Lower lobe of right lung (tissue), 2 donors: ENCODE measurements at places on chromosomes 2 and 18. TPM values are rescaled to one million over a fixed set of nuclear protein-coding genes. Genes with fewer than 3 reads are reported as not detected.

Gene SULT1C3
- not detected for total RNA-seq

- no peak for DNase-seq
Observed at GRCh38 chr2:77087987-77088414, 434.2 kb downstream of the LRRTM4 start.

DNA sequence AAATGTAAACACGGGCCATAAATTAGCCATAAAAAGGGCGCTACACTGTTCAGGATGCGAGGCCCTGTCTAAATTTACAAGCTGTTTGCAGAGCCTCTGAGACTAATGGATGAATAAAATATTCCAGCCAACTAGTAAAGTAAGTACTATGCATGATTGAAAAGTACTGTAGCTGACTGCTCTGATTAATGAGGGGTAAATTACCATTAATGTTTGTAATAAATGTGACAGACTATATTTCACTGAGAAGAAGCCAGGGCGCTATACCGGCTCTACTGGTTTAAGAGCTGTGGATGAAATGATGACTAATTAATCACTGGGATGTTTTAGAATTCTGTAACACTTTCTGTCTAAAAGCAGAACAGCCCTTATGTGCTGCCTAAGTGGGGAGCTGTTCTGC, 54.3 kb upstream of the RGPD4 start:
- no peak for DNase-seq

DNA sequence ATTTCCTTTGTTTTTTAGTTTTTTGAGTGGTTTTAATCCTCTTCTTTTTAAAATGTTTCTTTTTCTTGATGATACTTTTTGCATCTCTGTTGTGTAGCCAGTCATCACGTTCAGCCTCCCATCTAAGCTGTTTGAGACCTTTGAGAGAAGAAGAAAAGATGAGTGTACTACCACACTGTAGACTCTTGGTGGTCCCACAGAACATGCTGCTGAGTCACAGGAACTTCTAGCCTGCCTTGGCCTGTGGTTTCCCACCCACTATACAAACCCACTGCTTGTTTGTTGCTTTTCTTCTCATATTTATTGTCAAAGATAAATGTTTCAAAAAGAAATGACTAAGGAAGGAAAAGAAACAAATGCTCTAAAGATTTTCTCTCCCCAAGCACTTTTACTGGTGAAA, 5.5 kb downstream of the CEBPZOS start:
- no peak for DNase-seq

DNA sequence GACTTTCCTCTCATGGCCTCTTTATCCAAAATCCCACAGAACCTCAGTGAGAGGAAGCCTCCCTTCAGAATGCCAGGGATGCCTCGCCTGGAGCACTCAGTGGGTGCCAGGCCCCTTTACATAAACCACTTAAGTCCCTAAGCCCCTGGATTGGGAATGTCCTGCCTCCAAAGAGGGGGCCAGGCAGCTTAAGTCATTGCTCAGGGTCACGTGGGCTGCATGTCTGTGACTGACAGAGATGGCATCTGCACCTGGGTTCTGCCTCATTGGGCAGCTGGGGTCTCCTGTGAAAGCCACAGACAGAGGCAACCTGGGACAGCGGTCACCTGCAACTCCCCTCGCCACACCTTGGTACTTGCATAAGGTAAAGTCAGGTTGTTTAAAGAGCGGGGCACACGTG, 93.5 kb downstream of the MYT1L start:
- no peak for DNase-seq

- DNase-seq, result peak; percentile 54
Observed at GRCh38 chr18:36419188-36419899, 121.8 kb downstream of the FHOD3 start.

Gene ZBTB14
- total RNA-seq, result 13.3 TPM

DNA sequence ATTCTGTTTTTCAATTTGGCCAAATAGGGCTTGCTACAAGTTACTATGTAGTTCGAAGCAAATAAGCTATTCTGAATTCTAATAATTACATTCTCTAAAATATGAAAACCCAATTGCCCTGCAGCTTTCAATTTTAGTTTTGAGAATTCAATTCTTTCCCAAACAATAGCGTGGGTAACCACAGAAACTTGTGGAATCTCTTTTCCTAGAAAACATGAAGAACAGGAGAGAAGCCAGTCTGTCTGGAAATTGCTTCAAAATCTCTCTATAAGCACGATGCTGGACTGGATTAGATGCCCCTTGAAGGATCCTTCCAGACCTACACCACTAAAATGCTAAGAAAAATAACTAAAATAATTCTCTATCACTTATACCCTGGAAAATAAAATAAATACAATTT, 115.0 kb downstream of the THADA start:
- no peak for DNase-seq

DNA sequence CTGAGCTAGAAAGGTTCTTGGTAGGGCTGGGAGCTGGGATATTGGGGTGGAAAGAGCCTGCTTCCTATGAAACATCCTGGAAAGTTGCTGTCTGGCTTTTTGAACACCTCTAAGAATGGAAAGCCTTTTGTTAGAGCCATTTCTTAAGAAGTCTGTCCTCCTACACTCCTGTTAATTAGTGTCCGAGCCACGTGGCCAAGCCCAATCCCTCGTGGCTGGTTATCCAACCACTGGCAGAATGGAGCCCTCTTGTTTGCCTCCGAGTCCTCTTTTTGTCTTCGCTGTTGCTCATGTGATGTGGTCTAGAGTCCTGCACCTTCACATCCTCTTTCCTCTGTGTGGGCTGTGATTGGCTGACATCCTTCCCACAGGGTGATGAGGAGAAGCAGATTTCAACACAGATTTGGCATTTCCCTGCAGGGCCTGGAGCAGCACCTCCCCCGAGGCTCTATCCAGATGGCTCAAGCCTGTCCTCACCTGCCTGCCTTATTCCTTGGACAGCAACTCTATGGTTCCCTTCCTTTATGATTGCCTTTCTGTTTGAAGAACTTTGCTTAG, 8.2 kb upstream of the TOGARAM2 start:
- DNase-seq, result no peak

Gene CTNNA2
- not detected for total RNA-seq

DNA sequence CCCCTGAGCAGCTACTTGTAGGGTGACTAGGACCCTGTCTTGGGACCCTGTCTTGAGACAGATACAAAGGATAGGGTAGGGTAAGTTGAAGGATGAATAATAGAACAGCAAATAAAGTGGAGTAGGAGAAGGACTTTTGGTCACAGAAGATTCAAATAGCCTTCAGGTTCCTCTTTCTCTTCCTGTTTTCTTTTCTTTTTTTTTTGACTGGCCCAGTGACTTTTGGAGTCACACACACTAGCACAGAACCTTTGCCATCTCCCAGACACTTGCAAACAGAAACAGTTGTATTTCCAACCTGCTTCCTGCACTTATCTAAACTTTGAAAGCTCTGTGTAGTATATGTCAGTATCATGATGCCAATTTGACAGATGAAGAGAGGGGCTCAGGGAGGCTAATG, 108.2 kb downstream of the TDRD15 start:
- DNase-seq, result no peak

GRCh38 chr2:168723275-168723899, 79.0 kb upstream of the NOSTRIN start:
- DNase-seq, result no peak

Gene SYT4
- not detected for total RNA-seq

- no peak for DNase-seq
Observed at GRCh38 chr2:234606896-234607295, 110.0 kb upstream of the ARL4C start.

DNA sequence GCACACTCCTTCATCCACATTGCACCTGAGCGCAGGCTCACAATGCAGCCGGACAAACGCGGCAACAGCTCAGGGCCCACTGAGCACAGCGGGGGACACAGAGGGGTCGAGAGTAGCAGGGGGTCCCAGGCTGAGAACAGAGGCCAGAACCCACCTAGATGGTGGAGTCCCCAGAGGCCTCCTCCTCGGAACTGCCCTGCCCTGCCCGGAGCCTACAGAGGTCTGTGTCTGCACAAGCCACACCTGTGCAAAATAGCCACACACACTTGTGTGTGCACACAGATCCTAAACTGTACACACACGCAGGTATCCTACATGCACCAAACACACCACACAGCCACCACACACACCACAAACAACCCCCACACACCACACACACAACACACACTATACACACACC, 72.8 kb downstream of the TMEM18 start:
- DNase-seq, result no peak

Gene SMYD1
- total RNA-seq, result not detected

Gene PLA2R1
- 5.6 TPM for total RNA-seq

Gene SCYGR2
- total RNA-seq, result not detected

DNA sequence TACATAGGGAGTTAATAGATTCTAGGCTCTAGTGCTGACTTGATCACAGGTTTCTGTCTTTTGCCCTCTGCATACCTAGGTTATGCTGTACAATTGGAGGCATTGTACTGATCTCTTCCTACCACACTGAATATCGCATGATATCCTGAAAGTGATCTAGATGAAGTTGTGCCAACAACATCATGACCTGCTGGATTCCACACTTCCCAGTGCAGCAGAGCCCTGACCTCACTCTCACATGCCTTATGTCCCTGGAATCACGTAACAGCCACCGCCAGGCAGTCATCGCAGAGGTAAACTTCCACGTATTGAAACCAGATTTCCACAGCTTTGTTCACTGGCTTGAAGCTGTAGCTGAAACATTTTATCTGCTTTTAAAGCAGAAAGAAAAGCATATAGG, 214.0 kb downstream of the ANKRD30B start:
- no peak for DNase-seq

DNA sequence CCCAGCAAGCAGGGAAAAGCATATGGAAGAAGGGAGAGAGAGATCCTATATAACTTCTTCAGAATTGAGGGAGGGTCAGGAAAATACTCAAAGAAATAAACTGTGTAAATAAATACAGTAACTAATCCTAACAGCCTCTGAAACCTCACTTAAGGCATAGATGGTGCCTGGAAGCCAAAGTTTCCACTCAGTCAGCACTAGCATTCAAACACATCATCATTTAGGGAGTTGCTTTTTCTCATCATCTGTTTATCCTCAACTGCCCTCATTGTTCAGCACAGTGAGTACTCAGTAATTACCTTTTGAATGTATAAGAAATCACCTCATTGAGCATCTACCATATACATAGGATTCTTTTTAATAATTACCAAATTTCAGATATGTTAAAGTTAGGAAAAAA, 262.9 kb downstream of the C1D start:
- no peak for DNase-seq

DNA sequence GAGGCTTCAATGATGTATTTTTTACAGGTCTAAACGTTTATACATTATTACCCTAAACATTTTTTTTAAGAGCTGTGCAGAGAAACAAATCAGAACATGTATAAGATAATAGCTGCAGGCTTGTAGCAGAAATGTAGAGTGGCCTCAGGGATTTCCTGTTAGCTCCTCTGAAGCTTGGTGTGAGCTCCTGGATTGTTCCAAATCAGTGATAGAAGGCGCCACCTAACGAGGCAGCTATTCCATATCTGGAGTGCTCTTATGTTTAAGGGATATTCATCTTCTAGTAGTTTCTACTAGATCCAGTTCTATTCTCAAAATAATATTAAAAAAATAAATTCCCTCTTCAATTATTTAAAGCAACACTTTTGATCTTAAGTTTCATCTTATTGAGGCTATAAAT, 93.1 kb downstream of the LRP1B start:
- DNase-seq, result no peak

DNA sequence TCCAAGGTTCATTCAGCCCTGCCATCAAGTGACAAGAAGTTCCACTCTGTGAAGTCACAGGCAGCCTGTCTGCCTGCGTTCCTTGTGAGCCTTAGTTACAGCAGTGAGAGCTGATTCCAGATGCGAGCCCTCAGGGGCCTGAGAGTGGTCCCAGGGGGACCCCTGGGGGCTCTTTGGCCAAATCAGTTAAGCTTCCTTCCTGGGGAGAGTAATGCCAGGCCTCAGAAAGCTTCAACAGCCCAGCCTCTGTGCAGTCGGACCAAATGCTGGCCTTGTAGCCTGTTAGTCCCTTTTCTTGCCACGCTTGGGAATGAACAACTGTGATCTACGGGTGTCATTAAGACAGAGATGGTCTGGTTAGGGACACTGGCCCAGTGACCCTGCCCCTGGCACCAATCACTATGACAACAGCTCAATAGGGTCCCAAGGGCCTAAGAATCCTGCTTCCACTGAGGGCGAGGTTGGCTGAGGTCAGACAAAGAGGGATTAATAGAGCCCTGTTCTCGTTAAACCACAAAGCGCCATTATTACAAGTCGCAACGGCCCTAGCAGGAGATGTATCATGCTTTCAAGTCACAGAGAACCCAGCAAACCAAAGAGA, 50.9 kb downstream of the HS1BP3 start:
- no peak for DNase-seq

Gene CTDSP1
- total RNA-seq, result 168 TPM

Gene SERPINB11
- total RNA-seq, result 0.77 TPM
